ENCODE measurements at places on chromosomes 1 and 21.
A peak's percentile ranks its signal among the peaks of the same experiment; 100 is the strongest.

DNA sequence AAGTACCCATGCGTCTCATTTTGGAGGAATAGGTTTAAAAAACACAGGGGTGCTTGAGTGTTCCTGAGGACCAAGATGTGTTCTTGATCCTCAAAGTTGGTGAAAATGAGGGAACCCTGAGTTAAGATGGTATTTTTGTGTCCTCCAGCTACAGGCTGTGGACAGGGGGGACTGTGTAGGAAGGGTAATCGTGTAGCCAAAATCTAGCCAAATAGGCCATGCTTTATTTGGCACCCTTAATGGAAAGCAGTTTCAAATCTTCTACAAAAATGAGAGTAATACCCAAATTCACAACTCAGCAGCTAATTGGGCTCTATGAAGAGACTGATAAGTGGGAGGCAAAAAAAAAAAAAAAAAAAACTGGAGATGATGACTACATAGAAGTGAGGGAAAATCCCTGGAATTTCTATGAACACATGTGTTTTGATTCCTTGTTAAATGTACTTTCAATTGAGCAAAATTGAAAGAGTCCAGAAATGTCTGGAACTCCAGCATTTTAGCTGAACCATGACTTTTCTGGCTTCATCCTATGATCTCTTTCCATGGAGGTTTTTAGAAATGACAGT, 470 bp downstream of the HSD11B1 start:
- DNase-seq = no peak

- DNase-seq = no peak
Observed at GRCh38 chr1:193426061-193426460, 239.6 kb upstream of the B3GALT2 start.

- DNase-seq = peak; percentile 95
Observed at GRCh38 chr1:183635606-183636333, at the start of gene ARPC5. ARPC5 (minus strand) TSS chr1:183635783; CDS start chr1:183635659, 124 bp downstream.

- DNase-seq = no peak
Observed at GRCh38 chr1:92691925-92692324, 93.0 kb downstream of the EVI5 start.

- no peak for DNase-seq
Observed at GRCh38 chr1:208500375-208500774, 256.2 kb upstream of the PLXNA2 start.

DNA sequence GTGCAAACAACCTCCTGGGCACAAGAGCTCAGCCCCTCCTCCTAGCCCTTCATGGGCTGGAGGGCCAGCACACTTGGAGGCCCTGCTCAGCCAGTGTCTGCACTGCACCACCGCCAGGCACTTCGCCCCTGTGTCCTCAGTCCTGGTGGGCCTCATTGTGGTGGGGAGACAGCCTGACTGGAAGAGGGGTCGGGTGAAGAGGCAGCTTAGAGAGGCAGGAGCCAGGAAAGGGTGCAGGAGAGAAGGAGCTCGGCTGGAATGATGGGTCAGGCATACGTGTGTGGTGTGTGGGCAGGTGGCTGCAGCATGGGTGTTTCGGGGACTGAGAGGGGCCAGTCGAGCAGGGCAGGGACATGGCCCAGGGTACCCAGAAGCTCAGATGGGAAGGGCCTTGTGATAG, 4.1 kb downstream of the WNT3A start:
- DNase-seq = no peak

GRCh38 chr1:37502104-37502503, 12.5 kb downstream of the MEAF6 start:
- no peak for DNase-seq

DNA sequence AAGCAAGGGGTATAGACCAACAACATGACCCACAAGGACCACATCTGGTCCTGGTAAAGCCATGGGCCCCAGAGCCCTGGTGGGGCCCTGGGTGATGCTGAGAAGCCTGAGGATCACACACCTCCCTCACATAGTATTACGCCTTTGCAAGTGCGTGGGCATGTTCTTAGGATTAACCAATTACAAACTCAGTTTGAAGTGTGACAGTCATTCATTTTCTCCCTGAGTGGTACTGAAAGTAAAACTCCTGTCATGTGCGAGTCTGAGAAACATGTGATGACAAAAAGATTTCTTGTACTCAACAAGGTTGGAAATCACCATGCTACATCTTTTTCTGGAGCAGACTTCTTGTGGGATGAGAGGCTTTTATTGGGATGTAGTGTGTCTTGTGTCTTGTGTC, 315.3 kb upstream of the DUSP10 start:
- DNase-seq = no peak

DNA sequence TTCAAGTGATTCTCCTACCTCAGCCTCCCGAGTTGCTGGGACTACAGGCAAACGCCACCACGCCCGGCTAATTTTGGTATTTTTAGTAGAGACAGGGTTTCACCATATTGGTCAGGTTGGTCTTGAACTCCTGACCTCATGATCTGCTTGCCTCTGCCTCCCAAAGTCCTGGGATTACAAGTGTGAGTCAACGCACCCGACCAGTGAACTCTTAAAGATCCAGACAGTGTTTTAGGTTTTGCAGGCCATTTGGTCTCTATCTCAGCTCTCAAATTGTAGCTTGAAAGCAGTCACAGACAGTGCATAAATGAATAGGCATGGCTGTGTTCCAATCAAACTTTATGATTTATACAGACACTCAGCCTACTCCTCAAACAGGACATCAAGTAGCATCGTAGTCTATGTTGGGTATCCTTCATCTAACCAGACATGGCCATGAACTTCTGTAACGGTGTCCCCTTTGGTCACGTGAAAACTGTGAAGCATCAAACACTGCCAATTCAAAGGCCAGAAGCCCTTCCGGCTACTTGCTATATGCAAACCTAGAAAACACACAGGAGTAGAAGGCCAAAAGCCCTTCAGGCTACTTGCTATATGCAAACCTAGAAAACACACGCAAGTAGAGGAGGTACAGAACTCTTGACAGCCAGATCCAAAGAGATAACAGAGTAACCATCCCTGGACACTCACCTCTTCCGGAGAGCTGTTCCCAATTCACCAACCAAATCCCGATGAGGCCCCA, 3.1 kb downstream of the FUCA1 start:
- no peak for DNase-seq

- DNase-seq = no peak
Observed at GRCh38 chr1:3352299-3352951, 102.0 kb upstream of the ARHGEF16 start.

DNA sequence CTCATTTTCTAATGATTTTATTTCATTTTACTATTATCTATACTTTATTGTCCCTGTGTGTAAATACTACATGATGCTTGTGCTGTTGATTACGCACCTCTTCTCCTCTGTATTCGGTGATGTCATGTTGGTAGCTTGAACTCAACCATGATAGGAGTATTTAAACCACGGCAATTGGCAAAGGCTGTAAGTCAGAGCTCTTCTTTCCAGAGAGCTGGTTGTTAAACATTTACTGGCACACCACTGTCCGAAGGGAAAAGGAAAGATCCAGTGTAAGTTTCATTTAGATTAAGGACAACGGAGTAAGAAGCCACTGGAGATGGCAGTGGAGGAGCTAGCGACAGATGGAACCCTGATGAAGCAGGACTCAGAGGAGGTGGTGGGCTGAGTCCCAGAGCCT, 93.4 kb upstream of the KCNE2 start:
- DNase-seq = no peak

DNA sequence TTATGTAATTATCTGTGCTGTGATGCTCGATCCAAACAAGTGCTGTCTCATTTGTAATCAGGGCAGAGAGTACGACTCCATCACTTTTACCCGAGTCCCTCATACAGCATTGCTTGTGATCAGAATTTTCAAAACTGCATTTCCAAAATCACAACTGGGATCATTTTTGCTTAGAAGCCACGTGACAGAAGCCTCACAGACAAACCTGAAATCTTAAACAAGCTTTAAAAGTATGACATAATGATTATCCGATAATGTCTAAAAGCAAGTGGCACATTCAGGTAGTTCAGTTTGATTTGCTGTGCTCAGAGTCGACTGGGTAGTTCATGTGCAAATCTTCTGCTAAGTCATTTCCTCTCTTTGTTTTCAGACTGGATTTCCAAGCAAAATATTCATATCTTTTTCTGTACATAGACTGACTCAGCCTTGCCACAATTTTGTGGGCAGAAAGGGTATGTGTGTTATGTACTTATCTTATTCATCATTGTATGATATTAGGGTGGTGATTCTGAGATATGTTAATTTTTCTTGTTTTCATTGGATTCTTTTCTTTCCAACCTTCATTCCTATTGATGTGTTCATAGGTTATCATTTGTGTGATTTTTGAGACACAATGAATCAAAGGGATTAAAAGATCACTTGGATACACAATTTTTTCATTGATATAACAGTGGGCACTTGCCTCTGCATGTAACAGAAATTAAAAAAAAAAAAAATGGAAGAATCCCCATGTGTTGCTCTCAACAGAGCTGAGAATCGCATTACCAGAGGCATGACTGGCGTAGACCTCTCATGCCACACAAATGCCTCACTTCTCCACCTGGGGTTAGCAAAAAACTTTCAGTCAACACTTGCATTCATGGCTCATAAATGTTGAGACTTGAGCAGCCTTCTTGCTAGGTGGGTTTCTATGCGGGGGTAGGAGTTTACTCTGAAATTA, 355.7 kb downstream of the LTN1 start:
- no peak for DNase-seq

- no peak for DNase-seq
Observed at GRCh38 chr1:153527683-153528040, 8.1 kb downstream of the S100A6 start.

- no peak for DNase-seq
Observed at GRCh38 chr1:205777994-205778393, 2.7 kb upstream of the RAB29 start.

GRCh38 chr1:214898161-214898560, 184.4 kb upstream of the KCNK2 start:
- DNase-seq = no peak

GRCh38 chr1:204454476-204454875, 40.1 kb downstream of the PIK3C2B start:
- DNase-seq = no peak

GRCh38 chr1:2318314-2319278, 72.8 kb downstream of the MORN1 start:
- DNase-seq = no peak

GRCh38 chr1:14970115-14970798, 183.3 kb upstream of the TMEM51 start:
- DNase-seq = no peak

DNA sequence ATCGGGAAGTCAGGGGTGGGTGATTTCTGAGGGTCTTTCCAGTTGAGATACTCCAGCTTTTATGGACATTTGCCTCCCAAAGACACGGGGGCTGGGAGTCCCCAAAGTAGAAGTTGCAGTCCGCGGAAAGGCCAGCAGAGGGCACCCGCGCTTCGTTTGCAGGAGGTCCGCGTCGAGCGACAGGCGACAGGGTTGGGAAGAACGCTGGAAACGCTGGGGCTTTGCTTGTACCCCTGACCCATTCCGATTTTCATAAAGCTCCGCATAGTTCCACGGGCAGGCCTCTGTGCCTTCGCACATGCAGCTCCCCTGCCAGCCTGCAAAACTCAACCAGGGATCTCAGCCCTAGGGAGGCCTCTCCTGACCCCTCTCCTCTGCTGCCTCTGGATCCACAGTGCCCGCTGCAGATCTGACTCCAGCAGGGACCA, 44.2 kb upstream of the LAPTM5 start:
- DNase-seq = peak; percentile 77

DNA sequence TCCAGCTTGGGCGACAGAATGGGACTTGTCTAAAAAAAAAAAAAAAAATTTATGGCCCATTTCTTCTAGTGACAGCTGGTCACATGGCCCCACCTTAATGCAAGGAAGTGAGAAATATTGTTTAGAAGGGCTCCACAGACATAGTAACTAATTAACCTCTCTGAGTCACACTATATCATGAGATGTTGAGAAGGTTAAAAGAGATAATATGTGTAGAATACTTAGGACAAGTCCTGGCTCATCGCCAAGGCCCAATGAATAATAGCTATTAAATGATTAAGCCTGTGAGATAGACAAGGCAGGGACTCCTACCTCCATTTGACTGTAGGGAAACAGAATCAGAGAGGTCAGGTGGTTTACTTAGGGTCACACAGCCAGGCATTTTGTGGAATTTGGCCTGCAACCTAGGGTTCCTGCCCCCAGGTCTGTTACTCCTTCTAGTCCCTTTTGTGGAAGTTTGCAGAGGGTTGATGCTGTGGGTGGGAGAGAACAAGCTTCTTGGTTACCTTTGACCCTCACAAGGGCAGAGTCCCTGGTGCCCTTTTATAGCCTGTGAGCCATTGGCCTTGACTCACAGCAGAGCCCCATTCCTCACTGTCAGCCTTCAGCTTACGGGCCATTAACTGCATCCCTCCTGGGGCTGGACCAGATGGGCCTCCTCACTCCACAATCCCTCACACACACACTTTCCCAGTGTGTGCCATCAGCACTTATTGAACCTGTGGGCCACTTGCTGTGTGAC, 48.5 kb downstream of the OPRD1 start:
- no peak for DNase-seq

DNA sequence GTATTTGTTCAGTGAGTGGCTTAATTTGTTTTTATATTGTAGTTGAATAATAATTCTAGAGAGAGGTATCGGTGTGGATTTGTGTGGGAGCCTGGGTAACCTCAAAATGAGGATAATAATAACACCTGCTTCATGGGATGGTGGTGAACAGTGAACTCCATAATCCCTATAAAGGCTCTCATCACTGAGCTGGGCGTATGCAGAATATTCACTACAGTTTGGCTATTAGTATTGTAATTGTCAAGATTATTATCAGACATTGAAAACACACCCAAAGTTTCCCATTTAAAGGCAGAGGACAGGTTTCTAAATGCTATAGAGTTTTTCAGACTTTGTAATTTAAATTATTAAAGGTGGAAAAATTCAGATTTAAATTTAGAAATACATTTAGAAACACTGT, 7.0 kb upstream of the LAMC2 start:
- no peak for DNase-seq

DNA sequence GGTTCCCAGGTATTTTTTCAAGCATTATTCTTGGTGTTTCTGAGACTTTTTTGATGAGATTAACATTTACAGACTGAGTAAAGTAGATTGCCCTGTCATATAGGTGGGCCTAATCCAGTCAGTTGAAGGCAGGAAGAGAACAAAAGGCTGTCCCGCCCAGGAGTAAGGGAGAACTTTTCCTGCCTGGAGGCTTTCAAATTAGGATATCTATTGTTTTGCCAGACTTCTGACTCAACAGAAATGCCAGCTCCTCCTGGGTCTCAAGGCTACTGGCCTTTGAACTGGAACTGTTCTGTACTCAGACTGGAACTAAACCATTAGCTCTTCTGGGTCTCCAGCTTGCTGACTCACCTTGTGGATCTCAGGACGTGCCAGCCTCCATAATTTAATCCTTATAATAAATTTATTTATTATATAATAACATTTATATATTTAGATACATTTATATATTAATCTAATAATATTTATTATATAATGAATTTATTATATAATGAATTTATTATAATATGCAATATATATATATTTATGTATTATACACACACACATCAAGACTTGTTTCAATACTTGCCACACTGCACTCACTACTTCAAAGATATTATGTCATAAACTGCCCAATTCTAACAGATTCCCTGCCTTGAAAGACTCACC, 510.8 kb upstream of the B3GALT2 start:
- DNase-seq = no peak

DNA sequence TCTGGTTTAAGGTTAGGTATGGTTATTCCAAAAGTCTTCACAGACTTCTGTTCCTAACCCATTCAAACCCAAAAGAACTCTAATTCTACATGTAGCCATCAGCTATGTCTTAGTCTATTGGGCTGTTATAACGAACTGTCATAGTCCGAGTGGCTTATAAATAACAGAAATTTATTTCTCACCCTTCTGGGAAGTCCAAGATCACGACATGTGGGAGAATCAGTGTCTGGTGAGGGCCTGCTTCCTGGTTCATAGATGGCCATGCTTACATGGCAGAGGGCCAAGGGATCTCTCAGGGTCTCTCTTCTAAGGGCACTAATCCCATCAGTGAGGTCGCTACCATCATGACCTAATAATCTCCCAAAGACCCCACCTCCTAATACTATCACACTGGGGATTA, 103.0 kb upstream of the PPP2R5A start:
- DNase-seq = no peak
